ENCODE measurements at places on chromosomes 16 and 17.

DNA sequence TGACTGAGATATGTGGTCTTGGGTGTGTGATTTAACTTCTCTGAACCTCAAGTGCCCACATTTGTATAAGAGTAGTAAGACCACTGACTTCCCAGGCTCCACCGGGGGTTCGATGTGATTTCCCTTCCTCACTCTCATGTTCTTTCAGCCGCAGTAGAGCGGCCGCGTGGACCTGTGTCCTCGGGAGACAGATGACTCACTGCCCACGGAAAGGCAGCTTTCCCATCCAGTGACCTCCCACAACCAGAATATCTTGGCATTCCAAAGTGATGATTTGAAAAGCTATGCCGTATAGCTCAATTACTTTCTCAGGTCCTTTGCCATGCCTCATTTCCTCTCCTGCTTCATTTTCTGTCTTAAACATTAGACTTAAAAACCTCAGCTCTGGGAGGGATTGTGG, 73.6 kb downstream of the IL21R start:
- no peak for DNase-seq

- DNase-seq, result no peak
Measured at GRCh38 chr17:47252766-47253512, 688 bp upstream of the ITGB3 start.

DNA sequence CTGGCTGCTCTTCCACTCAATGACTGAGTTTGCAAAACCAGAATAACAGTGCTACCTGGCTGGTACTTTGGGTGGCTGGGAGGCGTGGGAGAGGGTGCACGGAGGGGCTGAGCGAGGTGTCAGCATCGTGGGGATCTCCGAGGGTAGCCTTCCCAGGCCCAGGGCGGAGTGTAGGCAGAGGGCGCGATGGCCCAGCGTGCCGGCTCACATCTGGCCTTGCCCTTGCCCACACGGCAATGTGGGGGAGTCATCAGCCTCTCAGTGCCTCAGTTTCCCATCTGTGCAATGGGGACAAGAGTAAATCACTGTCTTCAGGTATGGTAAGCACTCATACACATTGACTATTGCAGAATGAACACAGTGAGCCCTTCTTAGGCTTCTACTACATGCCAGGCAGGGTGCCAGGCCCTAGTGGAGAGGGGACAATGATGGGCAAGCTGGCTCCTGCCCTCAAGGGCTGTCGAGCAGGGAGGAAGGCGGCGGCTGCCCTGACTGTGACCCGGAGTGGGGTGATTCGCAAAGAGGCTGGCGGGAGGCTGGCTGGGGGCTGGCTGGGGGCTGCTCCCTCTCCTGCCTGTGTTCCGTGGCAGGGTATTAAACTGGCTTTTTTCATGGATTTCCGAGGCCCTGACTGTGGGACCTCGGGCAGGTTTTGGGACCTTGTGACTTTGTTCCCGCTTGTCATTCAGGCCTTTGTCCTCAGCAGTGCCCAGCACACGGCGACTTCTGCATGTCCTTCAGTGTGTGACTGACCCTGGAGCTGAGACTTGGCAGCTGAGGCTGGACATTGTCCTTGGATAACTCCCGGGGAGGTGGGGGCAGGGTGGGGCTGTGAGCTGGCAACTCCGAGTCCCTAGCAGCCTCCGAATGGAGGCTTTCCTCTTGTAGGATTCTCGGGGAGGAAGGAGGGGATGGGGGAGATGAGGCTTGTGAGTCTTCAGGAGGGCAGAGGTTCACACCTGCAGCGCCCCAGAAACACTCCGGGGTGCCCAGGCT, 243.1 kb downstream of the SEC14L1 start:
- no peak for DNase-seq

GRCh38 chr17:81471818-81472456, 40.7 kb downstream of the ACTG1 start:
- no peak for DNase-seq

- peak; percentile 69 for DNase-seq
Measured at GRCh38 chr17:29567554-29568330, 759 bp upstream of the TP53I13 start.

DNA sequence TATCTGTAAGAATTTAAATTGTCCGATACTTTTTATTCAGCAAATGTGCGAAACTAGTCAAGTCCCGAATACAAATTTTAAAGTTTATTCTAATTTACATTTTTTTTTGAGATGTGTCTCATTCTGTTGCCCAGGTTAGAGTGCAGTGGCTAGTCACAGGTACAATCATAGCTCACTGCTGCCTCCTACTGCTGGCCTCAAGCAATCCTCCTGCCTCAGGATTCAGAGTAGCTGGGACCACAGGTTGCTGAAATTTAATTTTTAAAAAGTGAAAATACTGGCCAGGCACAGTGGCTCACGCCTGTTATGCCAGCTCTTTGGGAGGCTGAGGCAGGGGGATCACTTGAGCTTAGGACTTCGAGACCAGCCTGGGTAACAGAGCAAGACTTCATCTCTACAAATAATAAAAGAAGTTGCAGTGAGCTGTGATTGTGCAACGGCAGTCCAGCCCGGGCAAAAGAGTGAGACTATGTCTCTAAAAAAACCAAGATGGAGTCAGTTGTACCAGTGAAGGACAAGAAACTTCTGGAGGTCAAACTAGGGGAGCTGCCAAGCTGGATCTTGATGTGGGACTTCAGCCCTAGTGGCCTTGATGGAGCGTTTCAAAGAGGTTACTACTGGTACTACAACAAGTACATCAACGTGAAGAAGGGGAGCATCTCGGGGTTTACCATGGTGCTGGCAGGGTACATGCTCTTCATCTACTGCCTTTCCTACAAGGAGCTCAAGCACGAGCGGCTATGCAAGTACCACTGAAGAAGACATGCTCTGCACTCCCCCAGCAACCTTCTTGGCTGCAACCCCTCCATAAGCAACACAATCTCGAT, 5.6 kb downstream of the POLG2 start:
- no peak for DNase-seq

GRCh38 chr16:73778887-73779286, 517.7 kb upstream of the PSMD7 start:
- DNase-seq, result no peak

DNA sequence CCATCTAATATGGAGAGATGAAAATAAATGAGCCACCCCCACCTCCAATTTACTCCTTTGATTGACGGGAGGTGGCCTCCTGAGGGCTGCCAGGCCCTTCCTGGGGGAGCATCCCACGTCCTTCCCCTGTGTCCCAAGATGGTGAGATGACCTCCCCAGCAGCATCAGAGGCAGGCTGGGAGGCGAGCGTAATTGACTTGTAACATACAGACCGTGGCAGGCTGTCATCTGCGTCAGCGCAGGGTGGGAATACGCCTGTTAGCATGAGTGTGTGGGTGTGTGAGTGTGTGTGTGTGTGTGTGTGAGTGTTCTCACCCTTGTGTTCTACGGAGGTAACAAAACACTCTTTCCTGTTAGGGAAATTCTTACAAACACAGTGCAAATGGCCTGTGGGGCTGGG, 156.9 kb upstream of the CIBAR2 start:
- DNase-seq, result no peak

GRCh38 chr17:42865638-42866094, 14.7 kb downstream of the AOC3 start:
- no peak for DNase-seq

DNA sequence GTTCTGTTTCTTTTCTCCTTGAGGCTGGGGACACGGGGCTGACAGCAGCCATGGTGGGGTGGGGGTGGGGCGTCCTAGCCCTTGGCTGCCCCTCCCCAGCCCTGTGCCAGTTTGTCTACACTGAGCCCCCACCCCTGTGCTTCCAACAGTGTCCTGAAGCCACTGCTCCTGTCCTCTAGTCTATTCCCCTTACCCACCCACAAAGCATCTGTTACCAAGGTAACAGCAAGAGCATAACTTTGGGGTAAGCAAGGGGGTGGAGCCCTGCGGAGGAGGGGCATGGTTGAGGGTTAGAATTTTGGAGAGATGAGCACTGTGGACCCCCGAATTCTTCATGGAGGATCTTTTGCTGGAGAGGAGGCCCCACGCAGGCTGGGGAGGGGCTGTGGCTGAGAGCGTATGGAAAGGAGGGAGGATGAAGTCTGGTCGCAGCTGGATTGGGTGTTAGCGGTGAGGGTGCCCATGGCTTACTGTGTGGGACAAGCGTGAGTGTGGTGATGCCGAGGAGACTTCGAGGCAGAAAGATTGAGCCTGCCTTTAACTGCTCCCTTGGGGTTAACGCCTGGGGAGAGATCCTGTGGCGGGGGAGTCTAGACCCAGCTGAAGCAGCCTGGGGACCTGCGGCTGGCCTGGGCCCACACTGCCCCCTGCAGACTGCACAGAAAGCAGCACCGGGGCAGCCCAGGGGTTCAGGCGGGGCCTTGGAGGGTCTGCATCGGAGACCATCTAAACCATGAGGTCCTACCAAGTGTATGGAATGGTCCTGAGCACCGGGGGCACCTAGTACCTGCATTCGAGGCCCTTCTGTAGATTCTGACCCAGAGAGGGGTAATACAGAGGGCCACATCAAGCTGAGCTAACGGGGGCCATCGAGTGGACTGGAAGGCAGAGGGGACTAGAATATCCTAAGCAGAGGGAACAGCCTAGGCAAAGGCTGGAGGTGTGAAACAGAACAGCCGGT, 6.1 kb upstream of the STAC2 start:
- DNase-seq, result no peak

DNA sequence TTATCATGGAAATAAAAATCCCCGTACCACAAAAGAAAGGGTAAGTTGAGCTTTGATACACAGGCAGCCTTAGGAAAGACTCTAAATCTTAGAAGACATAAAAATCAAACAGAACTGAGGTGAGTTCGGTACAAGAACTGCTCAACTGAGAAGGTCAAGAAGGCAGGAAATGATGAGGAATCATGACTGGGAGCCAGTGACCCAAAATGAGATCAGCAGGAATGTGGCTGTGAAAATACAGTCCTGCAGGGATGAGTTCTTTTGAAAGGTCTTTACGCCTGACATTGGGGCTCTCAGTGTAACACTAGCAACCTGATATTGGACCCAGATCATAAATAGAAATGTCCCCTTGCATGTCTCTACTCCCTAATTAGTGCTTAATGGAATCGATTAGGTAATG, 56.3 kb upstream of the CDH11 start:
- DNase-seq, result no peak

- no peak for DNase-seq
Measured at GRCh38 chr16:13313351-13313750, 412.0 kb downstream of the SHISA9 start.

GRCh38 chr17:62648251-62648955, 20.9 kb downstream of the MRC2 start:
- no peak for DNase-seq

GRCh38 chr17:67358612-67359011, 7.8 kb downstream of the PSMD12 start:
- no peak for DNase-seq

- DNase-seq, result no peak
Measured at GRCh38 chr16:55913716-55914115, 38.5 kb upstream of the CES5A start.

- no peak for DNase-seq
Measured at GRCh38 chr17:79137015-79137788, 62.6 kb downstream of the ENGASE start.

GRCh38 chr17:55200904-55201303, 63.9 kb upstream of the HLF start:
- no peak for DNase-seq

GRCh38 chr16:57032931-57033330, 43.6 kb downstream of the NLRC5 start:
- no peak for DNase-seq

- no peak for DNase-seq
Measured at GRCh38 chr17:48004983-48005382, 32.6 kb downstream of the COPZ2 start.

DNA sequence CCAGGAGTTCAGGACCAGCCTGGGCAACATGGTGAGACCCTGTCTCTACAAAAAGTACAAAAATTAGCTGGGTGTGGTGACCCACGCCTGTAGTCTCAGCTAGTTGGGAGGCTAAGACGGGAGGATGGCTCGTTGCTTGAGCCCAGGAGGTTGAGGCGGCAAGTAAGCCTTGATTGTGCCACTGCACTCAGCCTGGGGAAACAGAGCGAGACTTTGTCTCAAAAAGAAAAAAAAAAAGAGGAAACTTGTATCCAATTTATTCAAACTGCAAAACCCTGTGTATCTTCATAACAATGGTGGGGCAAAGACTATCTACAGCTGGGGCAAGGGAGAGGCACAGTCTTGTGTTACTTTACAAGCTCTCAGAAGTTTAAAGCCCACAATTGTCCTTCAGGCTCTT, 21.5 kb downstream of the GRB7 start:
- no peak for DNase-seq

- no peak for DNase-seq
Measured at GRCh38 chr17:27413792-27414191, 42.5 kb upstream of the KSR1 start.

GRCh38 chr17:18920911-18921441, 31.0 kb upstream of the SLC5A10 start:
- DNase-seq, result no peak

GRCh38 chr17:37231887-37232286, 143.9 kb upstream of the C17orf78 start:
- DNase-seq, result no peak

DNA sequence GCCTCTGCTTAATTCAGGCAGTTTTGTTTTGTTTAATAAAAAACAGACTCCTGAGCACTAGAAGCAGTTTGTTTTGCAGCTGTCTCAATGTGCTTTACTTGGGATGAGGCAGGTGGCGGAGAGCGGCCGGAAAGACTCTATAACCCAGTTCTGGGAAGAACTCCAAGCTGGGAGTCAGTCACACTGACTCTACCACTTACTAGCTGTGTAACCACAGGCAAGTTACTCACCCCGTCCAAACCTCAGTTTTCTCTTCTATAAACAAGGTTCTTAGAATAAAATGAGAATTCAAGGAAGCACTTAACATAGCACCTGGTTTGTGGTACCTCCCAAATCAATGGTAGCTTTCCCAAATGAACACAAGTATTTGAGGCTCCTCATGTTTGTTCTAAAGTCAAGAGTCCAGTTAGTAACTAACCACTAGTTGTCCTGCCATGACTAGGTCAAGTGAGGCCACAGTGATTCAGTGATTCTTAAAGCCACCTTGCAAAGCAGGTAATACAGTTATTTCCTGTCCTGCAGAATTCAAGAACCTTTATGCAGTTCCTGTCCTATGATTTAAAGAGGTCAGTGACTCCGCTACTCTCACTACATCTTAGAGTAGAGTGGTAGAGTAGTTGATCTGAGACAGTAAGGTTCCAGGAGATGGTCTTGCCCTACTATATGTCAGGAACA, 2.7 kb downstream of the TXNDC17 start:
- DNase-seq, result no peak

GRCh38 chr17:19728084-19728495, 11.7 kb upstream of the SLC47A2 start:
- DNase-seq, result no peak

DNA sequence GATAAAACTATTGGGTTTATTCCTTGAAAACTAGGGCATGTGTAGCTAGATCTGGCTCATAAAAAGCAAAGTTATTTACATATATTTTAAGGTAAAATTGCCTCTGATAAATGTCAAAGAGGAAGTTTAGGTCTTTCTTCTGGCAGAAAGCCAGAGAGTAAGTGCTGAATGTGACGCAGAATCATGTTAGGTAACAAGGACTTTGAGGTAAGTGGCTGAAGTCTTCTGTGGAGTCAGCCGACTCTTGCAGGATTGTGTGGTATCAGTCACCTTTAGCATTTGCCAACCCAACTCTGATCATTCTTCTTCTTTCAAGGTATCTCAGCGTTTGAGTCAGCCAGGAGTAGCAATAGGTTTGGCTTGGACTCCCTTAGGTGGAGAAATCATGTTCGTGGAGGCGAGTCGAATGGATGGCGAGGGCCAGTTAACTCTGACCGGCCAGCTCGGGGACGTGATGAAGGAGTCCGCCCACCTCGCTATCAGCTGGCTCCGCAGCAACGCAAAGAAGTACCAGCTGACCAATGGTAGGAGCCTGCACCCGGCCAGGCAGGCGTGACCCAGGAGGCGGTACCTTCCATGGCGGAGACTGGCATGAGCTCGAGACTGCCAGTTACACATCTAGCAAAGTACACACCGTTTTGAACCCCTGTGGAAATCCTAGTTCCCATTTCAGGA, 37.9 kb downstream of the SIAH1 start:
- DNase-seq, result no peak
